Glutamatergic neuron (in vitro differentiated cells): ENCODE measurements at places on chromosomes 16 and 17.

DNA sequence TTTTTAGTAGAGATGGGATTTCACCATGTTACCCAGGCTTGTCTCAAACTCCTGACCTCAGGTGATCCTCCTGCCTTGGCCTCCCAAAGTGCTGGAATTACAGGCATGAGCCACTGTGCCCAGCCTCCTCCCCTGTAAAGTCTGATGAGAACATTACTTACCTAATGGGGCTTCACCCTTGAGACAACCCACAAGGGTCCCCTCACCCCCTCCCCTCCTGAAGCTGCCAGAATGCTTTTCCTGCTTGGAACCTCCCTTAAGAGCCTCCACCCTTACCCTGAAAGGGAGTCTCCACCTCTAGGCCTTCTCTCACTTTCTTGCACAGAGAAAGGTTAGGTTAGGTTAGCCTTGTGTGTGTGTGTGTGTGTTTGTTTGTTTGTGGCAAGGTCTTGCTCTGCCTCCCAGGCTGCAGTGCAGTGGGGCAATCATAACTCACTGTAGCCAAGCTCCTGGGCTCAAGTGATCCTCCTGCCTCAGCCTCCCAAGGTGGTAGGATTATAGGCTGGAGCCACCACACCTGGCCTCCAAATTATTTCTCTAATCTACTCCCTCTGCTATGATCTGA, 8.9 kb downstream of the SLC5A11 start:
- DNase-seq = no peak

DNA sequence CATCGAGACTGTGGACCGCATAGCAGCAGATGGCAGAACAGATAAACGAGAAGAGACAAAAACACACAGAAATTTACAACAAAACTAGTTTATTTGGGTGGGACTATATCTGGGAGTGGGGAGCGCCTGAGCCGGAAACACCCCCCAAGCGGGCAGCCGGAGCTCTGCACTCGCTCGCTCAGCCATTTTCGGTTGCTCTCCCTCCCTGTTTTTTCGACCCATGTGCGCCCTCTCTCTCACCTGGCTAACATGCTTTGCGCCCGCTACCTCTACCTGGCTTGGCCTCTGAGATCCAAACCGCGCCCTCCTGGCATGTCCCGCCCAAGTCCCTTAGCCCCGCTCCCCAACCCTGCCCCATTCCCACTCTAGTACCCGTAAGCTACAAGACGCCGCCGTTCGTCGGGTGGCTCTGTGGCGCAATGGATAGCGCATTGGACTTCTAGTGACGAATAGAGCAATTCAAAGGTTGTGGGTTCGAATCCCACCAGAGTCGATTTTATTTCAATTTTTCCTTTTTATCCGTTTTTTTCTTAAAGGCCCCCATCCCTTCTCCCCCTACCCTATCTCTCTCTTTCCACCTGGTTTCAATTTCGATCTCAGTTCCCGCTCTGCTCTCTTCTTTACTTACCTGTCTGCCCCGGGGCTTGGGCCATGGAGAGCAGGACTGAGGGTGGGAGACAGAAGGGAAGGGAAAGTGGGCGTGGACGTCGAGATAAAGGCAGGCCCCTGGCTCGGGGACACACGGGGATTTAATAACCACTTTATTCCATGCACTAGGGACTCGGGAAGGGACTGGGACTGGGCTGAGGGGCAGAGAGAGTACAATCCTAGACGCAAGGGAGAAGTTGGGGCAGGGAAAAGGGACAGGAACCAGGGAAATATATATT, 2.4 kb upstream of the ALOXE3 start:
- peak; percentile 75 for DNase-seq

- no peak for DNase-seq
Observed at GRCh38 chr16:73887911-73888310, 408.7 kb upstream of the PSMD7 start.

GRCh38 chr16:76634847-76635697, 357.9 kb downstream of the CNTNAP4 start:
- no peak for DNase-seq

- no peak for DNase-seq
Observed at GRCh38 chr16:28179354-28179753, 32.4 kb downstream of the XPO6 start.

- no peak for DNase-seq
Observed at GRCh38 chr16:77663711-77664110, 58.6 kb upstream of the NUDT7 start.

- peak; percentile 82 for DNase-seq
Observed at GRCh38 chr17:8151120-8151640, 1.0 kb downstream of the PER1 start.

GRCh38 chr17:69265873-69266272, 37.2 kb upstream of the ABCA10 start:
- DNase-seq = no peak

GRCh38 chr16:67943619-67944504, at the start of gene LCAT:
Gene LCAT, minus strand, starts transcription at chr16:67944120. Its CDS starts 19 bp downstream, at chr16:67944101.
- no peak for DNase-seq

DNA sequence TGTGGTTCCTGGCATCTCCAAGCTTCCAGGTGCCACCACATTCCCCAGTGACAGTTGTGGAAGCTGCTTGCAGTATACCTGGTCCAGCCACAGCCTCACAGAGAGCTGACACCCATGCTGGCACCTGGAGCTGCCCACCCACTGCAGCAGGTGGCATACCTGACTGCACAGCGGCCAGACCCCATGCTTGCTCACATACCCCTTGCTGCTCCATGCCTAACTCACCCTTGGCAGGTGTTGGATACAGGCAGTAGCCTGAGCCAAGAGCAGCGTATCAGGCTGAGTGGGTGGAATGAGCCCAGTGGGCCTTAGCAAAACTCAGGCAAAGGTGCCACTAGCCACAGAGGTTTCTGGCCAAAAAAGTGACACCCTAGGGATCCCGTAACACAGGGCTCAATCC, 232.3 kb downstream of the CEP112 start:
- DNase-seq = no peak

DNA sequence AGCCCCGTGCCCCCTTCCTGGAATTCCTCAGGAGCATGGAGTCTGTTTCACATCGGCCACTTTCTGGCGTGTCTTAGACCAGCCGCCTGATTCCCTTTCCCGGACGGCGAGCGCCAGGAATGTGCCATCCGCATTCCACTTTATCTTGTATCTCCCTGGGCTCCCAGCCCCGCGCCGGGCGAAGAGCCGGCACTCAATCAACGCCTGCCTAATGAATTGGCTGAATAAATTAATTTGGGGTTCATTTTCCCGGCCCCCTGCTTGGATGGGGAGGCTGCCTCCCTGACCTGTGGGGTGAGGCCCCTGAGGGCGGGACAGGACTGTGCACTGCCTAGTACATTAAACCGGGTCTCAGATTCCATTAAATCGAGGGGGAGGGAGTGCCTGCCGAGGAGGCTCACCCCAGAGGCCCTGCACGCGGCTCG, 282.3 kb upstream of the TNRC6C start:
- DNase-seq = no peak

DNA sequence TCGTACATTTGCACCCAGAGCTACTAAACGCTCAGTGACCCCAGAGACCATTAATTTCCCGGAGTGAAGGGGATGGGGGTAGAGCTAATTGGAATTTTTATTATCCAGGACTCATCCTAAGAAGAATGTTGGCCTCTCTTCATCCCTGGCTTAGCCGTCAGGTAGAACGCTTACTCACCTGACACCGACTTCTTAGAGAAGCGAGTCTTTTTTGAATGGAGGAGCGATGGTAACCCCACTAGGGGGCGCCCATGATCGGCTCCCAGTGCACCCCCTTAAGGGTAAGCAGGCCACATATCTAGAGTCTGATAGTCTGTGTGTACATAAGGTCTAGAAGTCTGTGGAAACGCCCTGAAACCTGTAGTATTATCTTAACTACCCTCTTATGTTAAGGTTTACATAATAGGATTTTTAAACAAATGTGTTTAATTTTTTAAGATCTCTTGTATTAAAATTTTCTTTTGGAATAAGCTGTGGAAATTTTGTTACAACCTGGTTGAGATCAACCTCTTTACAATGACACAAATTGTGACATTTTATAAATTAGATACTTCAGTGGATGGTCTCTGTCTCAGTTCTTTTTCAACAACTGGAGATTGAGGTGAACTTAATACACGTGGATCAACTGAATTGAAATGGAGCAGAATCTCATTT, 229.8 kb downstream of the CPPED1 start:
- DNase-seq = peak; percentile 67

- no peak for DNase-seq
Observed at GRCh38 chr16:88681084-88681680, 5.1 kb downstream of the SNAI3 start.

DNA sequence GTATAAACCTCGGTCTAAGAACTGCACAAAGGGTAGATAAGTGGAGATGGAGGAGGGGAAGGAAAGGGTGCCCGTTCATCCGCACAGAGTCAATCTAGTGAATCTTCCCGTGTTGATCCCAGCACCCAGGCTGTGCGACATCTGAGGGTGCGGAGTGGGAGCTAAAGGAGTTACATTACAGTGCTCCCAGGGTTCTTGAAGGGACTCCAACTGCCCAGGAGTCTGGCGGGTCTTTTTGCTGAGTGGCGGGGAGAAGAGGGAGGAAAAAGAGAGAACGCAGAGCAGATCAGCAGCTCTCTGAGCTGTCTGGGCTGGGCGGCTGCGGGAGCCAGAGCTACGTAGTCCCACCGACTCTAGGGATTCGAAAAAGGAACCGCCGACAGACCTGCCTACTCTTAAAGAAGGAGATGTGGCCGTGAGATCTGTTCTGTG, 1.6 kb upstream of the CA10 start:
- peak; percentile 47 for DNase-seq
